AG04450 (cell line): ENCODE measurements at places on chromosomes 13 and 19. TPM values are rescaled to one million over a fixed set of nuclear protein-coding genes. Genes with fewer than 3 reads are reported as not detected.
A peak's percentile ranks its signal among the peaks of the same experiment; 100 is the strongest.

Gene QPCTL
- 6.7 and 9.5 TPM in 2 replicates for polyA plus RNA-seq

Gene KLF1
- polyA plus RNA-seq = not detected in 2 replicates

Gene COMP
- 0.09 TPM in 2 replicates for polyA plus RNA-seq

Gene IFI30
- polyA plus RNA-seq = 6.9 and 8.1 TPM in 2 replicates

Gene ZNF813
- 1.7 and 2.1 TPM in 2 replicates for polyA plus RNA-seq

Gene RASAL3
- 0.04 and 0.21 TPM in 2 replicates for polyA plus RNA-seq

Gene ZNF761
- 9.1 and 12.5 TPM in 2 replicates for polyA plus RNA-seq

Gene CLC
- not detected in 2 replicates for polyA plus RNA-seq

Gene TNFSF13B
- 0.48 and 1.1 TPM in 2 replicates for polyA plus RNA-seq

Gene SLC1A5
- polyA plus RNA-seq = 314 and 342 TPM in 2 replicates

Gene CCNE1
- 3.7 and 4.8 TPM in 2 replicates for polyA plus RNA-seq

Gene TPTE2
- not detected in 2 replicates for polyA plus RNA-seq

Gene KIR2DL3
- not detected in 2 replicates for polyA plus RNA-seq

Gene ZNF534
- 0.04 and 0.05 TPM in 2 replicates for polyA plus RNA-seq

Gene ATP4A
- not detected in 2 replicates for polyA plus RNA-seq

Gene SCN1B
- polyA plus RNA-seq = 5.7 and 5.8 TPM in 2 replicates

Gene ATP1A3
- polyA plus RNA-seq = 0.05 TPM in 1 of 2 replicates, not detected in the other

Gene OR10H1
- not detected in 2 replicates for polyA plus RNA-seq

DNA sequence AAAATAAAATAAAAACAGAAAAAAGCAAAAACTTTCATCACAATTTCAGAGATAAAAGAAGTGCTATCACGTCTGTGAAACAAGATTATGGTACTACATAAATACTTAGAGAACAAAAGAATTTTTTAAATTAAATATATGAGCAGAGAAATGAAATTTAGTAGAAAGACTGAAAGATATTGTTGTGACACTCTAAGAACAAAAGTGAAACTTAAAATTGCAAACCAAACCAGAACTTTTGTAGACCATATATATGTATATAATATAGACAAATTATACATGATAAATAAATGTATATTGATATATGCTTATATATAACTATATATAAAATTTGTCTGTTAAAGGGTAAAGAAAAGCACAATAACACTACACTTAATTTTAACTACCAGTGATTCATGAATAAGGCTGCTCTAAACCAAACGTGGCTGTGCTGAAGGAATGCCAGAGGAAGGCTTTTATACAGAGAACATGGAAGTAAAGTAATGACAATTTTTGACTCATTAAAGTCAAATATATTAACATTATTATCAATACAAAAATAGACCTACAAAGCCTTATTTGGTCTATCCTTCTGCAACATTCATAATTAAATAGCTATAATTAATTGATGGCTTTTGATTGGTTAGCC is 1516.7 kb upstream of the PCDH20 start:
- no peak for DNase-seq

GRCh38 chr19:55075371-55075998 is at the start of gene EPS8L1:
TSS of gene EPS8L1 (plus strand) at chr19:55075869. CDS start at chr19:55076445, 576 bp downstream.
- DNase-seq = no peak

- DNase-seq = no peak
Observed at GRCh38 chr13:109646423-109646822, 140.0 kb downstream of the IRS2 start.

GRCh38 chr13:67229481-67230403 is at the start of gene PCDH9:
TSS of gene PCDH9 (minus strand) at chr13:67230336. CDS start at chr13:67228440, 1,896 bp downstream.
- DNase-seq = no peak

DNA sequence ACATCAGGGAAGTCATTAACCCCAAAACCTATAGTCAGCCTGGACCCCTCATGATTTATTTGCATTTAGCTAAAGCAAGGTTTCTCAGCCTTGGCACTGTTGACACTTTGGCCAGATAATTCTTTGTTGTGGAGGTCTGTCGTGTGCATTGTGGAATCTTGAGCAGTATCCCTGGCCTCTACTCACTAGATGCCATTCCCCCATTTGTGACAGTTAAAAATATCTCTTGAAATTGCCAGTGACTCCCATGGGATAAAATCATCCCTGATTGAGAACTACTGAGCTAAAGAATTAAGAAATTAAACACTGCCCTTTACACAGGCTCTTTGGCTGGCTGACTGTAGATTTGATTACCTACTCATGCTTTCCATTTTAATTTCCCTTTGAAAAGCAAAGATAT is 102.7 kb downstream of the LMO7 start:
- DNase-seq = no peak

GRCh38 chr19:18858906-18859646 is 27.3 kb downstream of the UPF1 start:
- no peak for DNase-seq

- no peak for DNase-seq
Observed at GRCh38 chr19:49666120-49666444, 349 bp downstream of the BCL2L12 start.

- no peak for DNase-seq
Observed at GRCh38 chr13:49302222-49302621, 54.5 kb downstream of the CDADC1 start.

- DNase-seq = no peak
Observed at GRCh38 chr19:51632126-51632525, 1.9 kb upstream of the SIGLEC5 start.

DNA sequence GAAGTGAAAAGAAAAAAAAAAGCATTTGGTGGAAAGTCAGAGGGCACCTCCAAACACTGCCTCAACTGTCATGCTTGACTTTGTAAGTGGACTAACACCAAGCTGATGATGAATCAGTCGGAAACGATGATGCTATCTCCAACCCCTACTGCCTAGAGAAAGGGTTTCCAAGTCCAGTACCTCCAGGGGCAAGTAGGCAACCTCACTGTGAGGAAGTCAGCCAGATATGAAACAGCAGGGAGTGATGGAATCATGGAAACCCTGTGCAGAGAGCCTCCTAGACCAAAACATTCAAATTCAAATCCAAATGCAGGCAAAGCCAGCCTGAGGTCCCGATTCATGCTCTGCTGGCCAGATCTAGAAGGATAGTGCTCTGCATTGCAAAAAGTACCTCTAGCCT is 100.9 kb upstream of the SERP2 start:
- no peak for DNase-seq

DNA sequence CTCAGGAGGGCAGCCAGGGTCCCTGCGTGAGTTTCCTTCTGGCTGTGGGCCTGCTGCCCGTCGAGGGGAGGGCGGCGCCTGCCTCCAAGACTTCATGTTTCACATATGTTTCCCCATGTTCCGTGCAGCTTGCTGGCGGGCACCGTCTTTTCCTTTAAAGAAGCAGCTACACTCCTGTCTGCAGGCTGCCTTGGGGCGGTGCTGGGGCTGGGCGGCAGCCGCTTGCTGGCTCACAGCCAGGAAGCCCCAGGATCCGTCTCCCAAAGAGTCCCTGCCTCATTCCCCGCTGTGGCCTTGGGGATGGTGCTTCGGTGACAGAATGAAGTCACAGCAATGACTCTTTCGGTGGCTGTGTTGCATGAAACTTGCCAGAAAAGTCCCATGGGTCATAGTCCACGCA is 24.9 kb downstream of the PIAS4 start:
- no peak for DNase-seq

- DNase-seq = peak; percentile 70
Observed at GRCh38 chr19:49149652-49150105, 5.5 kb downstream of the HRC start.

GRCh38 chr19:34662919-34663318 is 14.0 kb downstream of the SCGB2B2 start:
- DNase-seq = no peak

DNA sequence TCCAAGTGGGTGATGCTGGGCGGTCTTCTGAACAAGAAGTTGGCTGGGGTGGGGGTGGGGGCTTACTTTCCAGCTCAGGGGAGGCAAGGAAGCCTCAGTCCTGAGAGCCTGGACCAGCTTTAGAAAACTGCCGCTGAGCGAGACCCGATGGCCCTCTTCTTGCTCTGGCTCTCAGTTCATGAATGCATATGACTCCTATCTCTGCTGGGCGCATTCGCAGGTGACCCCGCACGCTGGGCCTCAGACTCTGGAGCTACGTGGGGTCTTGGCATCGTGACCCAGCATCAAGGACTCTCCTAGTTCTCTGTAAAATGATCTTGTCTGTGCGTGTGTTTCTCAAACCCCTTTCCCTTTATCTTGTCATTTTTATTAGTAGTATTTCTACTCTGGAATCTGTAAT is 19.7 kb downstream of the PRAM1 start:
- no peak for DNase-seq

GRCh38 chr19:2167896-2168618 is 4.3 kb downstream of the DOT1L start:
- no peak for DNase-seq

- no peak for DNase-seq
Observed at GRCh38 chr19:43467730-43468129, 2.3 kb upstream of the LYPD3 start.

DNA sequence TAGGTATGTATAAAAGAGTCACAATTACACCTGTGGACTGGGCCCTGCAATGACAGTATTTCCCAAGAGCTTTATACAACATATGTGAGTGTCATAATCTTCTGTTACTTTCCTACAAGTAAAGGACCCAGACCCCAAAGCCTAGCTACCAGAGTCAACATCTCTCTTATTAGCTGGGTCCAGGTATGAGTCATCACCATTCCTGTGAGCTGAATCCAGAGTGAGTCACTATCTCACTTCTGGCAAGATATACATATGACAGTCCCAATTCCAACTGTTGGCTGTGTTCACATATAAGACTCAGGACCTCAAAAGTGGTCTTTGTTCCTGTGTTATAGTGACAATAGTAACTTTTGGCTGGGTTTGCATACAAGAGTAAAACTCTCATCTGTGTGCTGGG is 46.7 kb downstream of the ZNF729 start:
- no peak for DNase-seq

DNA sequence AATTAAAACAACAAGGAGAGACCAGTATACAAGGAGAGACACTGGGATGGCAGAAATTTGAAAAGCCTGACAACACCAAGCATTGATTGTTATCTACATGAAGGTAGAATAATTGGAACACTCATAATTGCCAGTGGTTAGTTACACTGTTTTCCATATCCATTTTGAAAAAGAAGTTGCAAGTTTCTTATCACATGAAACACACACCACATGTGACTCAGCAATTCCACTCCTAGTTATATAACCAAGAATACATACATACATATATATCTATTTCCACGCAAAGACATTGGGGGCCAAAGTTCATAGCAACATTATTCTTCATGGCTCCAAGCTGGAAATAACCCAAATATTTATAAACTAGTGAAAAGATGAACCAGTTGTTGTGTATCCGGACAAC is 15.2 kb upstream of the PABPC3 start:
- DNase-seq = no peak

GRCh38 chr19:32816555-32817099 is 52.9 kb downstream of the SLC7A9 start:
- DNase-seq = no peak

GRCh38 chr19:34838248-34838647 is 65.2 kb upstream of the ZNF599 start:
- DNase-seq = no peak

DNA sequence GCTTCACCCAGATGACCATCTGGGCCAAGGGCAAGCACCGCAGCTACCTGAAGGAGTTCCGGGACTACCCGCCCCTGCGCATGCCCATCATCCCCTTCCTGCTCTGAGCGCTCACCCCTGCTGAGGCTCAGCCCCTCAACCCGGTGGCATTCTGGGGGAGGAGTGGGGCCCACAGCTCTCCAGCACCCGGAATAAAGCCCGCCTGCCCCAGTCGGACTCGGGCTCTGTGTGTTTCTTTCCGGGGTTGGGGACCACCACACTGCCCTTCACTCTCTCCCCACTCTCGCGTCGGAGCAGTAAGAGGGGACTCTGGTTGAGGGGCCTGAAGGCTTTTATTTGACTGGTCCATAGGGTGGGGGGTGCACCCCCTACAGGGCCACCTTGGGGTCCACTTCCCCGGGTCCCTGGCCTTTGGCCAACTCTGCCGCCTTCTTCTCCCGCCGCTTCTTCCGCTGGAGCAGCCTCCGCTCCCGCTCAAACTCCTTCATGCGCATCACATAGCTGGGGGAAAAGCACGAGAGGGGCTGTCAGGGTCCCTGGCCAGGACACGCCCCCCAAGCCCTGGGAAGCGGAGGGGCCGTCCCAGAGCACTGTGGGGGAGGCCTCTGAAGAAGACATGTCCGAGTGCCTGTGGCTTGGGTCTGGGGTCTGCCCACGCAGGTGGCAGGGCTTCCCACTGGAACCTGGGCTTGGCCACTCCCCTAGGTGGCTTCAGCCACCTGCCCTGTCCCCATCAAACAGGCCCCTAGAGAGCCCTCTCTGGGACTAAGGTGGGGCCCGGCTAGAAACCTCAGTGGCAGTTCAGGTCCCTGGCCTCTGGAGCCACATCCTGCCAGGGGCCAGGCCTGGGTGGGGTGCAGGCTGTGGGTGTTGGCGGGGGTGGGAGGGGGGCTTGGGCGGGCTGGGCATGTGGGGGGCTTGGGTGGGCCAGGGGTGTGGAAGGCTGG is 5.8 kb downstream of the NDUFB7 start:
- DNase-seq = no peak

GRCh38 chr19:45218426-45218825 is 26.8 kb downstream of the EXOC3L2 start:
- DNase-seq = no peak

DNA sequence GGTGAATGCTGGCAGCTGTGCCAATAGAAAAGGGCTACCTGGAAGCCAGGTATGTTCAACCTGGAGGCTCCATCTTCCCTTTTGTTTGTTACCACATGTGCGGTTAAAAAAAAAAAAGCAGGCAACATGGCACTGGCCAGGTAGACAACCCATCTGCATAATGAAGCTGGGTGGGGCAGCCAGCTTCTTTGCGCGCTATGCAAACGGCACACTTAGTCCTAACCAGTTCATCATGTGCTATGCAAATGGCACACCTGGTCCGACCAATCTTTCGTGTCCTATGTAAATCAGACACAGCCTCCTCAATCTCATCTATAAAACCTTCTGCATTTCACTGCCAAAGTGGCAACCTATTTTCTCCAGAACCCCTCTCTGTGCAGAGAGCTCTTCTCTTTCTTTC is 11.3 kb upstream of the IGSF23 start:
- no peak for DNase-seq

DNA sequence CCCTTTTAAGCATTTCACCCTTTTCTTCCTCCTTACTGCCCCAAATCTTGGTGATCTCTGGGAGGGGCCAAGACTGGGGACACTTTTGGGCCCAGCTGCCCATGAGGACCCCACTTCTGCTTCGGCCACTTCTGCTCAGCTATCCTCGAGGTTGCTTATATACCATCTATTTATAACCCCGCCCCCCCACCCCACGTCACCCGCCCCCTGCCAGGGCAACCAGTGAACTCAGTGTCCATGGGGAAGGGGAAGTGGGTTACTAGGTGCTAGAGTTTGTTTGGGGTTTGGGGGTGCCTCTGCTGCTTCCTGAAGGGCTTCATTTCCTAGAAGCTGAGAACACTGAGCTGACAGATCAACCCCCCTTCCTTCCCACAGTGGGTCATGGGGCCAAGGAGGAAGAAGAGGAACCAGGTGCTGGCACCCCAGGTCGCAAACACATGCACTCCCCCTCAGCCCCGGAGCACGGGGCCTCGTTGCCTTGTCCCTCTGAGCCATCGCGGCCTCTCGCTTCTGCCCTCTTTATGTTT is 6.1 kb upstream of the ADGRE5 start:
- no peak for DNase-seq

GRCh38 chr13:49791315-49791710 is 1.2 kb downstream of the KPNA3 start:
- DNase-seq = no peak

GRCh38 chr19:28836421-28836820 is 376.5 kb downstream of the UQCRFS1 start:
- DNase-seq = no peak

- DNase-seq = no peak
Observed at GRCh38 chr13:24982333-24982999, 113.5 kb upstream of the PABPC3 start.

GRCh38 chr13:96511587-96511986 is 421.7 kb downstream of the HS6ST3 start:
- DNase-seq = no peak

GRCh38 chr19:14377883-14378328 is 3.3 kb upstream of the ADGRE5 start:
- DNase-seq = no peak
